Stimulated activated naive CD8-positive, alpha-beta T cell treated with anti-CD3 and anti-CD28 coated beads, Interleukin-15, amount 100 ng/mL, for 72 hours (primary cell): ENCODE measurements at places on chromosomes 1 and 21.

DNA sequence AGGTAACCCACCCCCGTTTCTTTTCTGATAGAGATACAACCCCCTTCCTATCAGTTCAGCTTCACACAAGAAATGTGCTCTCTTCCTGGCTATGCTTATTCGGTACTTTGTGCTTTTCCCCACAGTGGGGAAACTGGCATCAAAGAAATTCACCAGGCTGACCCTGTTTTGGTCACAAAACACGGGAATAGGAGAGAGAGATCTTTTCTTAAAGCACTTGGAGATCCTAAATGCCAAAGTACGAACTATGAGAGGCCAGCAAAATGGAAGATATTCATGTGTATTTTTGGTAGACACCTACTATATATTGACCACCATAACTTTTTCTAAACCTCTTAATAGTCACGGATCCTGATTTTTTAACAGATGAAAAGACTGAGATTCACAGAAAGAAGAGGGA is 30.0 kb downstream of the SLC30A10 start:
- no peak for DNase-seq

DNA sequence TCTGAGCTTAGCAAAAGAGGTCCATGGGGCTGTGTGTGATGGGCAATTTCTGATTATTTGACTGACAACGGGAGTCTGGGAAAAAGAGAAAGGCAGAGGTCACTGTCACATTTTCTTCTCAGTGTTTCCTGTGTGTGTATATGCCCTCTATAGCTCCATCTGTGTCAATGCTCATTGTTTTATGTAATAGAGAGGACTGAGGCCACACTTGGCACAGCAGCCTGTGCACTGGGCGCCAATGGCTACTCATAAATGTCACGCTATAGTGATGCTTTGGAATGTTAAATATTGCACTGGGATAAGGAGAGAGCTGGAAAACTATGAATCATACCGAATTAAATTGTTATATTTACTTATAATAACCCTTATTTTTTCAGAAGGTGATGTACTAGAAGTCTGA is 365.4 kb downstream of the NEGR1 start:
- no peak for DNase-seq

GRCh38 chr1:10867138-10867721 is 70.8 kb upstream of the CASZ1 start:
- peak; percentile 48 for DNase-seq

DNA sequence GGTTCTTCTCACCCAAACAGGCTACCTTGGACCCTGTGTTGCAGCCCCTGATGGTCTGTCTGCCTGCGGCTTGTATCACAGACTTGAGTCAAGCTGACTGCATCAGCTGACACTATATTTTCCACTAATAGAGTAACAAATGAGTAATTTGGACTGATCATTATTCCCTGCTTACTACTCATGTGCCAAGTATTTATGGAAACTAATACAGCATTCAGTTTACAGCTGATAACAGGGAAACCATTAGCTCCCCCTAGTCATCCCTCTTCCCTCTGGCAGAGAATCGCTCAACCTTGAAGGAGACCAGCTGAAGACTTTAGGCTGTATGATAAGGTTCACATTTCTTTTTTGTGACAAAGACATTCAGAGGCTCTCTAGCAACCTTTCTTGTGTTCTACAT is 116.6 kb upstream of the SYT6 start:
- no peak for DNase-seq

GRCh38 chr21:37149411-37149810 is 76.4 kb downstream of the TTC3 start:
- DNase-seq, result no peak

- DNase-seq, result peak; percentile 62
Measured at GRCh38 chr21:34974162-34974981, 74.7 kb downstream of the RUNX1 start.

DNA sequence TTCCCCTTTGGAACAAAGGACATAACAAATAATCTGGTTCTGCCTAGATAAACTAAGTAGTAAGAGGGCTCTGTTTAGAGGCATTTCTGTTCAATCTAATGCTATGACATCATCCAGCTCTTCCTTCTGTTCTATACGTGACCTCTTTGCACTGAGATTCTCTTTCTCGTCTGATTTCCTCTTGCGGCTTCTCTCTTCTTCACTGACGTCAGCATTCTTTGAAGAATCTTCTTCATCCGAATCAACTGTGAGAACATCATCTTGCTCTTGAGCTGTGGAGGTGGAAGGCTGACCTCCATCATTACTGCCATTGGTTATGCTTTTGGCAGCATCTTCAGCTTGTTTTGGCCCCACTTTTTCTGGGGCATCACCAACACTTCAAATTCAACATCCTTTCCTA is 130.4 kb downstream of the HS2ST1 start:
- peak; percentile 20 for DNase-seq

- no peak for DNase-seq
Measured at GRCh38 chr1:7941437-7941793, 776 bp upstream of the TNFRSF9 start.

DNA sequence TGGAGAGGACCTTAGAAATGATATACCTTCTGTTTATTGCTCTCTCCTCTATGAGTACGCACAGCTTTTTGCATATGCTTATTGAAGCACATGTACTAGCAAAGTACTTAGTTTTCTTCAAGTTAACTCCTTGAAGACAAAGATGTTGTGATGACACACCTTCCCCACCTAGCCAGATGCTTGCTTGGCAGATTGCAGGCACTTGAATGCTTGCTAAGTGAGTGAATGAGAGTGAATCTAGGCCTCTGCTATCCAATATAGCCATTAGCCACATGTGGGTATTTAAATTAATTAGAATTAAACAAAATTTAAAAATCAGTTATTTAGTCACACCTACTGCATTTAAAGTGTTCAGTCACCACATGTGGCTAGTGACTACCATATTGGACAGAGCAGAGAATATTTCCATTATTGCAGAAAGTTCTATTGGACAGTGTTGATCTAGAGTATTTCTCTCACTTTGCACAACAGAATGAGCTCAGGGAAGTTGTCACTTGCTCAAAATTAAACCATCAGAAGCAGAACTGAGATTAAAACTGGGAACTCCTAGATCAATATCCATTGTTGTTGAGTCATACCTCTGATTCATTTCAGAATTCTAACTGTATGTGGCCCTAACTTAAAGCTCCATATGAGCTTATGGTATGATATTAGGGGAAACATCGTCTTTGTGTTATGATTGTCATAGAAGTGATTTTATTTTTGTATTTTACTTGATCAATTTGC is 8.6 kb upstream of the EEIG2 start:
- no peak for DNase-seq

GRCh38 chr1:211606914-211607753 is 28.2 kb upstream of the SLC30A1 start:
- peak; percentile 16 for DNase-seq

DNA sequence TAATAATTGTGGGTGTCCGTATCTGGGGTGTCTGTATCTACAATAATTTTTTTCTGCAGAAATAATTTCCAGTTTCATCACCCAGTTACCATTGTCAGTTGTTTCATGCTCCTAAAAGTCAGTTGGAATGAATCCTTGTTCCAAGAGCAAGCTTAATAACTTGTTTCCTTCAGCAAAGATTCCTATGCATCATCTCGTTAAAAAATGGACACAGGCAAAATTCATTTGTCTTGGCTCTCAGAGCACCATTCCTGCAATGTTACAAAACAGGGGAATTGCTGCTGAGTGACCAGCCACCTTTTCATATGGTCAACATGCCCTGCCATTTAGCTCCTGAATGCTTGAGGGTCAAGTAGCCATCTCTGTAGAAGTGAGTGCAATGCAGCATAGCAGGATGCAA is 393.4 kb downstream of the KCNT2 start:
- DNase-seq, result no peak

- DNase-seq, result no peak
Measured at GRCh38 chr1:221310180-221310579, 430.9 kb downstream of the HLX start.
